ENCODE measurements at places on chromosomes 2 and 18.

DNA sequence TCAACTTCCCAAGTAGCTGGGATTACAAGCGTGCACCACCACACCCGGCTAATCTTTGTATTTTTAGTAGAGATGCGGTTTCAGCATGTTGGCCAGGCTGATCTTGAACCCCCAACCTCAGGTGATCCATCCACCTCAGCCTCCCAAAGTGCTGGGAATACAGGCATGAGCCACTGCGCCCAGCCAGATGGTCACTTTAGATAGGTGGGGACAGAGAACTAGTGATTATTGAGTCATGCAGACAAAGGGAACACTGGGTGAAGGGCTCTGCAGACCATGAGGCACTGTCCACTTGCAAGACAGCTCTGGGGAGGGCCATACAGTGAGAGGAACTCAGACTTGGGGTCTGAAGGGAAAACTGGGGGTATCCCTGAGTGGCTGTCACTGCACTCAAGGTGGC is 58.4 kb upstream of the POMC start:
- no peak for DNase-seq

GRCh38 chr2:207531032-207531952 is 1.5 kb downstream of the CREB1 start:
- DNase-seq = no peak

DNA sequence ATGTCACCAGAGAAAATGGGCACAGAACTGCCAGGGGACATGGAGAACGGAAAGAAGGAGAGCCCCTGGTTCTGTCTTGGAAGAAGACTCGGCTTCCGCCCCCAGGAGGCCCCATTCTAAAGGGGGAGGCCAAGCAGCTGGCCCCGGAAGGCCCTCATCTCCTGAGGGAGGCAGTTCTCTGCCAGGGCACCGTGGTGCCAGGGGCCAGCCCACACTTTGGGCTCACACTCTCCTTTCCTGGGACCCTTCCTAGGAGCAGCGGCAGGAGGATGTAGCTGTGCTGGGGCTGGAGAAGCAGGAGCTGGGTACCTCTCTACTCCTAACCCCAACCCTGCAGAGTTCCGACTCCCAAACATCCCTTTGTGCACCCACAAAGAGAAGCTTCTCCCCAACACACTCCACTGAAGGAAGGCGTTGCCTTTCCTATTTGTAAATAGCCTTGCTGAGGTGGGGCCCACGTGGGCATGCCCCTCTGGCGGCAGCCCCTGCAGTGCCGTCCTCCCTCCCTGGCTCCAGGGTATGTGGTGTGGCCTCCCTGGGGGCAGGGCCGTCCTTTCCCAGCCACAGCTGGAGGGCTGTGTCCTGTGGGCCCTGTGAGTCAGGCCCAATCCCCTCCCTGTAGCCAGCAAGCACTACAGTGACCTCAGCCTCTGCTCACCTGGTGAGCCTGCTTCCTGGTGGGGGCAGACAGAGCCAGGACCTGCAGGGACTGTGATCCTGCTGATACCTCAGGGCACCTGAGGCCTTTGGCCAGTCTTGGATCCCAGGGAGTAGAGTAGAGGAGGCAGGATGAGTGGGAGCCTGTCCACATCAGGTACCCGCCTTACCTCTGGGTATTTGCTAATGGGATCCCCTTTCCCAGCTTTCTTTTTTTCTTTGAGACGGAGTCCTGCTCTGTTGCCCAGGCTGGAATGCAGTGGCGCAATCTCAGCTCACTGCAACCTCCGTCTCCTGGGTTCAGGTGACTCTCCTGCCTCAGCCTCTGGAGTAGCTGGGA is 26.6 kb downstream of the ZFP36L2 start:
- no peak for DNase-seq

DNA sequence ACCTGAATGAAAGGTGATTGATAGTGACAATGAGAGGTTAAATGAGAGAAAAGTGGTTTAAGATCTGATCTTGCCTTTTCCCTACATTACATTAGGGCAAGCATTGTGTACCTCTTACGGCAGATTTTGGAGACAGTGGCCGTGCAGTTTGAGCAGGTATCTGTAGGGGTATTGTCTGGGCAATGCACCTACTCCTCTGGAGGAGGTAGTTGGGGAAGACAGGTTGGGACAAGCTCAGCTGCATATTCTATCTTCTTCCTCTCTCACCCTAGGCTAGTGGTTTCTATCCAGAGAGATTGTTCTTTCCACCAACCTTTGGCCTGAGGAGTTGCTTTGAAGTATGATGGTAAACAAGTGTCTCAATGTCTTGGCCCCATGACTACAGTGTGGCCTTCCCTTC is 323.2 kb downstream of the CYP26B1 start:
- DNase-seq = no peak

DNA sequence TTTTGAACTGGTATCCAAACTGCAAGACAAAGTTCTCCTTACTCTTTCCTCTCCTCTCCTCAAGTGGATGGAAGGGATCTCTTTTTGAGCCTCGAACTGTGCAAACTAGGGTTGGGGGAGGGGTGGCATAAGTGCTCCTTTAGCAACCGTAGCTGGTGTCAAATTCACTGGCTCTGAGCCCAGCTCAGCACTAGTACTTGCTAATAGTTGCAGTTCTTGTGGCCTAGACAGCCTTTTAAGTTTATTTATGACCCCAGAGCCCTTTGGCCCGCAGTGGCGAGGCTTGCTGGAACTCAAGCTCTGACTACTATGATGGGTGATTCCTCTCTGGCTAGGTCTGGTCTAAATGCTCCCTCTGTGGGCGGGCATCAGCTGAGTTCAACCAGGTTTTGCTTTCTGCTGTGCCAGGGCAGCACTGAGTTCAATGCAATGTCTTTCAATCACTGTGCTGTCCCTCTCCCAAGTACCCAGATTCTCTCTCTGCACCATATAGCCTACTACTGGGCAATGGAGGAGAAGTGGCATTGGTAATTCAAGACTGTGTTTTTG is 528.4 kb upstream of the SYT4 start:
- no peak for DNase-seq

- DNase-seq = no peak
These were observed 7.6 kb downstream of the POU3F3 start for GRCh38 chr2:104861351-104862057.

GRCh38 chr2:55112229-55113031 is 62.2 kb upstream of the RTN4 start:
- DNase-seq = peak; percentile 93

DNA sequence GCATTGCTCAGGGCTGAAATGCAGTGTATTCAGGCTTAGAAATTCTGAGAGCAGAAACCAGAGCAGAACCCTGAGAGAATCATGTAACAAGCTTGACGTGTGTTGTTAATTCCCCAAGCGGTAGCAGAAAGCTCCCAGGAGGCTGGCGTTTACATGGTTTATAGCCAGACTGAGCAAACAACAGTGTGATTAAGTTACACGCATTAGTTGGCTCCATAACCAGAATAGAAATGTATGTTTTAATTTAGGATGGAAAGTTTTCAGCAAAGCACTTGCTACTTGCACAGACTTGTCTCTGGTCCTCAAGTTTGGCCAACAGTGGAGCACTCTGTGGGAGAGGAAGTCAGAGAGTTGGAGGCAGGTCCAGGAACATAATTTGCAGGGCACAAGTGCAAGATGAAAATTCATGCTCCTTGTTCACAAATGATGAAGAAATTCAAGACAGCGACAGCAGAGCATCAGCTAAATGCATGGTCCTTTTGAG is 69.3 kb downstream of the MAPK4 start:
- no peak for DNase-seq

DNA sequence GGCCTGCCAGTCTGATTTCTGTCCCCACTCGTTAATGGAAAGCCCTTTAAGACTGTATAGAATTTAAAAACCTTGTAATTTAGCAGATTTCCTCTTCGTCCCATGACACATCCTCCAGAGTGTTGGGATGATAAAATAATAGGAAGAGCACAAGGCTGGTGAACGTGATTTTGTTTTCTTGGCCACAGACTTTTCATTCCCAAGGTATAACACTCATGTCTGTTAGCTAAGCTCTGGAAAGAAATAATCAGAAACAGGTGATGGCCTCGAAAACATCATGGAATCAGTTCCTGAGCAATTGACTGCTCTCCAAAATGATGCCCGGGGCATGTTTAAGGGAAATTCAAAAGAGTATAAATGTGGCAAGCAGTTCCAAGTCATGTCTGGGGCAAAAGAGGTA is 337.8 kb upstream of the TCF4 start:
- DNase-seq = no peak

- peak; percentile 67 for DNase-seq
These were observed 3.8 kb downstream of the EVX2 start for GRCh38 chr2:176079831-176080539.

GRCh38 chr2:233780771-233781170 is 2.6 kb downstream of the MROH2A start:
- DNase-seq = no peak

DNA sequence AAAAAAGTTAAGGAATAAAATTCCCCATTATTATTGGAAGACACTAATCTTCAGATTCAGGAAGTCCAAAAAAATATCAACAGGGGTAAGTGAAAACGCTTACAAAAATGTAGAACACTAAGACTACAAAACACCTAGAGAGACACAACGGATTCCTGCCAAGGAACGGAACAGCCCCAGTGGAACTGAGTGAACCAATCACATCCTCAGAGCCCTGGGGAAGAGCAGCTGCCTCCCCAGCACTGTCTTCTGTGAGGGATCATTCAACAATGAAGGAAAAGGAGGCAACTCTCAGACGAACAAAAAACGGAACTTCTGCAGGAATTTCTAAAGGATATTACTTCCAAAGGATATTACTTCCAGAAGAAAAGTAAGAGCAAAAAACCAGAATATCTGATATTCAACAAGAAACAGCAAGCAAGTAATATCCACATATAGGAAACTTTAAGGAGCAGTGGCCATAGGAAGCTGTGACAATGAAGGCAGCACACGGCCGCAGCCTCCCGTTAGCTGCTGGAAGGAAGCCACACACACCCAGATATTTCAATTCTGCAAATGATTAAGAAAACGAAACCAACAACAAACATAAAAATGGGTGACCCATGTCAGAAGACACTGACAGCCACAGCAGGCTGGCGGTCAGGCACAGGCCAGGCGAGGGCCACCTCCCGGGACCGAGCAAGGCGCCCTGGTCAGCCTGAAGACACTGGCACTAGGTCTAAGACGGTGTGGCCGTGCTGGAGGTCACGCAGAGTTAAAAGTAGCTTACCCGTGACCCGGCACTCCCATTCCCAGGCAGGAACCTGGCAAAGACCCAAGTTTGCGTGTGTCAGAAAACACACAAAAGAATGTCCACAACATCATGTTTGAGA is 81.8 kb downstream of the HDAC4 start:
- DNase-seq = peak; percentile 46

GRCh38 chr18:51235009-51235789 is 37.7 kb upstream of the MEX3C start:
- no peak for DNase-seq

DNA sequence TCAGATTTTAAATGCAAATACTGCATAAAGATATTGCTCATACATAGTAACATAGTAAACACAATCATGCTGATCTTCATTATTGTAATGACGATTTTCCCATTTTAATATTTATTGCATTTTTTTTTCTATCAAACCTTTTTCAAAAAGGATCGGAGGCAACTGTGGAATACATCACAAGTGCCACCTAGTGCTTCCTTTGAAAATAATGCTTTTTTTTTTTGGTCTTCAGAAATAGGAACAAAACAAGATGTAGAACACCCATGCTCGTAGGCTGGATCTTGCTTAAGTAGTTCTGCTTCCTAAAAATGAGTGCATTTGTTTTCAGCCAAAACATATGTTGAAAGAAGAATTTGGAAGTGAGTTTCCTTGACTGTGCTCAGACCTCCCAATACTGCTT is 35.7 kb upstream of the GPR155 start:
- DNase-seq = no peak

DNA sequence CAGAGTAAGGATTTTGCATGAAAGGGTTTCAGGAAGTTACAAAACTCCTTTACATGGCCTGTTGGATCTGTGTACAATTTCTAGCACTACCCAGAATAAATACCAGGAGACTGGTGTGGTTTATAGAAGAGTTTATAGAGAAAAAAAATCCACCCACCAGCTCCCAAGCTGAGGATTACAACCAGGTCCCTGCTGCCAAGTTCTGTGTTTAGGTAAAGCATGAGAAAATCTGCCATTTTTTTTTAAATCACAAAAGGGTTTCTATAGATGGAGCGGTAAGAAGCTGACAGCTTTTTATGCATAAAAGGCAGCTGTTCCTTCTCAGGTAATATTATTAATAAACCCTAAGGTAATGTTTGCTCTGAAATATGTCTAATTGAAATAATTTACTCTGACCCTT is 545.4 kb upstream of the ZEB2 start:
- no peak for DNase-seq

- DNase-seq = no peak
These were observed 399.8 kb downstream of the TXNL1 start for GRCh38 chr18:56238576-56238975.

DNA sequence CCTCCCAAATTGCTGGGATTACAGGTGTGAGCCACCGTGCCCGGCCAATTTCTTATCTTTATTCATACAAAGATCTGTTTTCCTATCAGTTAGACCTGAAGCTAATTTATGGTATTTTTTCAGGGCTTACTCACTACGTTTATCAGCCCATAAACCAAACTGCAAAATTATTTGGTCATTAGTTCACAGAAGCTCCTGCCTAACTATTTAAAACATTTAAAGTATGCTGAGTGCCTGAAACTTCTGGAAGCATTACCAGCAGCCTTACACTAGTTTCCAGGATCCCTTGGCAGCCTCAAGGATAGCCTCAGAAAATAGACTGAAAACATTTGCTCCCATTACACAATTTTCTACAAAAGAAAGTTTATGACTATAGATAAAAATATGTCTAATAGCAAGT is 68.8 kb downstream of the GALNT13 start:
- no peak for DNase-seq

DNA sequence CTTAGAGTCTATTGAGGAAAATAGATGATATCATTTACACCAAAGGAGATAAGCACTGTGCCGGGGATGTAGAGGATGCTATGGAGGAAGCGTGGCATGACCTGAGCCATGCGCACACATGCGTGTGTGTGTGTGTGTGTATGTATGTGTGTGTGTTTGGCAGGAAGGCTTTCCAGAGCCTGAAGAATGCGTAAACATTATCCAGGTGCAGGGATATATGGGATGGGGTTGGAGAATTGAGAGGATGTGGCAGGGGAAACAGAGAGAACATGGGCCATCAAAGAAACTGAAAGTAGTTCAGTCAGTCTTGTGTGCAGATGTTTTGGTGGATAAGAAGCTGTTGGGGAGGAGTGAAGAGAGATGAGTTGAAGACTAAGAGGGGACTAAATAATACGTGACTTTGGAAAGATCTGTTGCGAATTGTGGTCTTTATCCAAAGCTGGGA is 9.3 kb upstream of the STAT1 start:
- no peak for DNase-seq

DNA sequence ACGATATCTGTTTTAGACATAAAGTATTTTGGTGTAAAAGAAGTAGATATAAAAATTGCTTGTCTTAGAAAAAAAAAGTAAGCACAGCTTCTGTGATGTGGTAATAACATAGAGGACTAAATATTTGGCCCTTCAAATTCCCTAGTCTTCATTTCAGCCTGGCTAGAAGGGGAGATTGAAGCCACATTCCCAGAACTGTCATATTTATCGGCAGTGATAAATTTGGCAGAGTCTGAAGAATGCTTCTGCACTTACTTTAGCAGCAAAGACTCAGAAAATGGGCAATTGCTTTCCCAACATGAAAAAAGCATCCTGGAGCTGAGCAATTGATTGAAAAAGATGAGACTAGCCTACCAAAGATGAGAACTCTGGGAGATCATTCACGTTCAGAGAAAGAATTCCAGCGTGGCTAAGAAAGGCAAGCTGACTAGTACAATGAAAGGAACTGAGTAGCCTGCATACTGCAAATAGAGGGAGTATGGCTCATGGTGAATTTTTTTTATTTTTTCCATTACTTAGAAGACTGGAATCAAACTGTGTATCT is 278.7 kb upstream of the KLHL29 start:
- DNase-seq = no peak

GRCh38 chr2:98909317-98910211 is 26.5 kb downstream of the CRACDL start:
- peak; percentile 68 for DNase-seq

Data from right hindlimb (tissue), 1 donor.